ENCODE measurements at places on chromosomes 1 and 21.
A peak's percentile ranks its signal among the peaks of the same experiment; 100 is the strongest.

DNA sequence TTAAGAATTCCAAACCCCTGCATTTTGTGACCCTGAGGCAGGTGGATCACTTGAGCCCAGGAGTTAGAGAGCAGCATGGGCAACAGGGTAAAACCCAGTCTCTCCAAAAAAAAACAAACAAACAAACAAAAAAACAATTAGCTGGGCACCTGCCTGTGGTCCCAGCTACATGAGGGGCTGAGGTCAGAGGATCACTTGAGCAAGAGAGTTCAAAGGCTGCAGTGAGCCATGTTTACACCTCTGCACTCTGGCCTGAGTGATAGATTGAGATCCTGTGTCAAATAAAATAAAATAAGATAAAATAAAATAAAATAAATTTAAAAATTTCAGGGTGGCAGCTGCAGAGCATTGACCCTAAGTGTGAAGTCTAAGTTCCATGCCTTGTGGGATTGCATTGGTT, 16.7 kb upstream of the PTGFR start:
- DNase-seq, result no peak

- peak; percentile 32 for DNase-seq
Observed at GRCh38 chr21:44892536-44893277, 19.2 kb upstream of the PTTG1IP start.

DNA sequence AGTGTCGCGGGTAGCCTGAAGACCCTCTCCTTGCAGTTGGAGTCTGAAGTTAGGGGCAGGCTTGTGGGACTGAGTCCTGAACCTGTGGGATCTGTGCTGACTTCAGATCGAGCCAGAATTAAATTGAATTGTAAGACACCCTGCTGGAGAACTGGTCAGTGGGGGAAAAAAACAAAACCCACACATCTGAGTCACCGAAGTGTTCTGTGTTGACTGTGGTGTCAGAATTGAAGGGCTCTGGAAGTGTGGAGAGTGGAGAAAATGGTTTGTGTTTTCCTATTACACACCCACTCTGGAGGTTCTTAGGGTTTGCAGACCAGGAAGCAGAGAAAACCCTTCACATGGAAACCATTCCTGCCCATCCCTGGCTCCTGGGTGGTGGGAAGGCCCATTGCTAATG, 209.5 kb upstream of the GALNT2 start:
- peak; percentile 4 for DNase-seq

GRCh38 chr21:15211491-15212133, 146.8 kb upstream of the NRIP1 start:
- DNase-seq, result no peak

DNA sequence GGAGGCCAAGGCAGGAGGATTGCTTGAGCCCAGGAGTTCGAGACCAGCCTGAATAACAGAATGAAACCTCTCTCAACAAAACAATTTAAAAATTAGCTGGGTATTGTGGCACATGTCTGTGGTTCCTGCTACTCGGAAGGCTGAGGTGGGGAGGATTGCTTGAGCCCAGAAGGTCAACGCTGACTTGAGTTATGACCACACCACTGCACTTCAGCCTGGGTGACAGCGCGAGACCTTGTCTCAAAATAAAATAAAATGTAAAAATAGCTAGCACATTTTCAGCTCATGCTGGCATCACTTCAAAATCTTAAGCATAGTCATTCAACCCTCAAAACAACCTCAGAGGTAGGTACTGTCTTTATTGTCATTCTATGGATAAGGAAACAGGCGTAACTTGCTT, 6.4 kb downstream of the JAK1 start:
- no peak for DNase-seq

DNA sequence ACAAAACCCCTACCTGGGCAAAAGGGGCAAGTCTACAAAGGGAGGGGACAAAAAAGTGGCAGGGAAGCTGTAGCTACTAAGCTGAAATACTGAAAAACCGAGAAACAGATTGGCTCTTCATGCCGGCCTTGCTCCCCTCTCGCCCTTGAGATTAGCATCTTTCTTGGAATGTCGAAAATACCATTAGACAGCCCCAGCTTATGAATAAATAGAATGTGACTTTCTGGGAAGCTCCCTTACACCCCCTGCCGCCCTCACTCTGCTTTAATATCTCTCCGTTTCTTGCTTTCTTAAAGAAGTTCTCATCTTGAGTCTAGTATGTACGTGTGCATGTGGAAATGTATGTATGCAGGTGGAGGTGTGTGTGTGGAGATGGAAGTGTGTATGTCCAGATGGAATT, 14.1 kb downstream of the TRAF3IP3 start:
- peak; percentile 76 for DNase-seq

DNA sequence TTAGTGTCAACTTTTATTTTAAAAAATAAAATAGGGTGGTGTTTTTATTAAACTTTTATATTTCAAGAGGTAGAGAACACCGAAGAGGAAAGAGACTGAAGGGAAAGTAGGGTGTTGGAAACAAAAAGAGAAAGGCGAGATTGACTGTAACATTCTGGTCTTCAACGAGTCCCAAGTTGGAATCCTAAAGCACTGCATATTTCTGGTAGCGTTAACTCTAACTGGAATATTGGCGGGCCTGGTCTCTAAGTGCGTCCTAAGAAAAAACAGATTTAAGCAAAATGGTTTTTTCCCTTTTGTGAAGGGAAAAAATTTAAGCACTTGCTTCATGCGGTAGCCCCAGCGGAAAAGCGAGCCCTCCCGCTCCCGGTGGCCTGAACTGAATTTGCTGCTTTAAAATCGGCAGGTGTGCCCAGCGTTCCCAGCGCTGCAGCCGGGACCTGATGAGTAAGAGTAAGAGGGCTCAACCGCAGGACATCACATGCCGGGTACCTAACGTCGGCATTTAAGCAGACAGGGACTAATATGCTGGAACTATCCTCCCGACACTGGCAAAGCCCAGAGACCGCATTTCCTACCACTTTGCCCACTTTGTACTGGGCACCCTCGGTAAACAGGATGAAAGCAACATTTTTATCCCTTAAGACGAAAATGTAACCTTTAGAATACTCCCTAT, 30.5 kb upstream of the NFIA start:
- no peak for DNase-seq

- DNase-seq, result no peak
Observed at GRCh38 chr1:164910671-164911070, 351.7 kb downstream of the PBX1 start.

DNA sequence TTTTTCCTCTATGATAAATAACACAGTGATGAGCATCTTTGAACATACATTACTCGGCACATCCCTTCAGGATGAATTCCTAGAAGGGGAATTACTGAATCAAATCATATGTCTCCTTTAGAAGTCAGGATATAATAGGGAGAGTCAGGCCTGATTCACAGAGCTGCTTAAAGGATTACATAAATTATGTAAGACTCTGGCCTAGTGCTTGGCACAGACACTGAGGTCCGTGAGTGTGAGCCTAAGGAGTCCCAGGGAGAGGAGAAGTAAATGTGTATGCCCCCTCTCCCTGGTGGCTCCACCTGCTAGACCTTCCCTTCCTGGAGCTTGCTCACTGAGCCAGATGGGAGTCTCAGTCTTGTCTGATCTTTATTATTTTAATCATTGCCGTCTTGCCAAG, 8.6 kb upstream of the FOXE3 start:
- DNase-seq, result no peak

- DNase-seq, result no peak
Observed at GRCh38 chr1:110321045-110321444, 18.1 kb upstream of the RBM15 start.

DNA sequence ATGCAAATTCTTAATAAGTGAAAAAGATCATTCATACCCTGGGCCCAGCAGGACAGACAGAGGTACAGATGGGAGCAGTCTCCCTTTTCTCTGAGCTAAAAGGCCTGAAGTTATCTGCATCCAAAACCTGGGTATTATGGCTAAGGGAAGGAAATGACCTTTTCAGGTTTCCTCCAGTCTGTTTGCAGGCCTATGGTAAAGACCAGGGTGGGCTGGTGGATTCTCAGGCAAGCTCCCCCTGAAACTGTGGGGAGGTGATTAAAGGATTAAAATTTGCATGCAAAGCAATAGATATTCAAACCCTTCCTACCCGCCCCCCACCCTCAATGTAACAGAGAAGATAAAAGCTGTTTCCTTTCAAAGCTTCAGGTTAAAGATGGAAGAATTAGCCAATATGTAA, 471.8 kb upstream of the RUNX1 start:
- DNase-seq, result no peak

- peak; percentile 41 for DNase-seq
Observed at GRCh38 chr1:31572323-31573104, 3.8 kb upstream of the TINAGL1 start.

DNA sequence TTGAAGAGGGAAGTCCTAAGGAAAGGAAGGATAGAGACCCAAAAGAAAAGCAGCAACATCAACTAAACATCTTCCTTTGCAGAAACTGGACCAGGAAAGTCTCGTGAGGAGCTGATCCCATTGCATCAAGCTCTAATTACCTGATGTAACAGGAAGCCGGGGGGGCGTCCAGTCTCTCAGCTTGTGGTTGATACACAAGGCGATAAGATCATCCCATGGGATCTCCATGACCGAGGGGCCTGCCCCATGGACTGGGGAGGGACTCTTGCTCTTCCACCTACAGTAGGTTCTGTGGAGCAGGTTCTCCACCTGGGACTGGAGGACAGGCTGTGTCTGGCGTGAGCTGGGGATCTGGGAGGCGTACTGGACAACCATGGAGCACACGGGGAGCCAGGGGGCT, 14.8 kb upstream of the LSS start:
- no peak for DNase-seq

DNA sequence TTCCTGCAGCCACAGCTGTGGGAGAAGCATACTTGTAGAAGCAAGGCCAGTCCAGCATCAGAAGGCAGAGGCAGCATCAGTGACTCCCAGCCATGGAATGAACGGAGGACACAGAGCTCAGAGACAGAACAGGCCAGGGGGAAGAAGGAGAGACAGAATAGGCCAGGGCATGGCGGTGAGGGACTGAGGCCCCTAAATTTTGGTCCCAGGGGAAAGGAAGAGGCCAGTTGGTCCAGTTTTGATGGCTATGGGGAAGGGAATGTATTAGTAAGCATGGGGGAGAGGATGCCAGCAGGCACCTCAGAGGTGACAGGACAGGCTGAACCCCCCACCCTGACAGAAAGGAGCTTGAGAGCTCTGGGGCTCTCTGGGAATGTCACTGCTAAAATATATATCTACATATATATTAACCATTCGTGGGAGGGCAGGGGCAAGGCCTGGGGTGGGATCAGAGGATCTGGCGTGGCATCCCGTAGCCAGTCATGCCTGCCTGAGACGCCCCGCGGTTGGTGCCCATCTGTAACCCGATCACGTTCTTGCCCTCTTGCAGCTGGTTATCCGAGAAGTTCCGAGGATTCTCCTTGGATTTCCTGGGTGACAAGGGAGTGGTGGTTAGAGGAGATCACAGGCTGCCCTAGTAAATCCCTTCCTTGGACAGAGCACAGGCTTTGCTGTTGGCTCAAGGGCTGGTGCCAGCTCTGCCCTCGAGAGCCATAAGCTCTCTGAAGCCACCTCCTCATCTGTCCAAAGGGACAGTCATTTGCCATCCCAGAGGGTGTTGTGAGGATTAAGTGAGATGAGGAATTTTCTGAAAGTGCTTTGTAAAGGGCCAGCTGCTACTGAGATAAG, 6.7 kb downstream of the TAGLN2 start:
- DNase-seq, result peak; percentile 62

DNA sequence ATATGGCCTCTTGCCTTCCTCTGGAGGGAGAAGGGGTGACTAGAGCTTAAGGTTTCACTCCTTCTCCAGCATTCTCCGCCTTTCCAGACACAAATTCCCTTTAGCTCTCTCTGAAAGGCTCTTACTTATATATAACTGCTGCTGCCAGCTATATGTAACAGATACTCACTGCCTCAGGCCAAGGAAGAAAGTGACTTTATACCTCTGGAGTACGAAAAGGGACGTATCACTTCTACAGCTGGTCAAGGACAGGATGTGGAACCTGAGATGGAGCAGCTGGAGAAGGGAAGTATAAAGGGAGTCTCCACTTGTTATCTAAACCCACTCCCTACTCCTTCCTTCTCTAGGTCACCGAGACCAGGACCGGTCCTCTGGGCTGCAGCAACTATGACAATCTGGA, 102.4 kb downstream of the BRINP2 start:
- DNase-seq, result no peak

- no peak for DNase-seq
Observed at GRCh38 chr21:32015461-32016139, 142.8 kb downstream of the HUNK start.

DNA sequence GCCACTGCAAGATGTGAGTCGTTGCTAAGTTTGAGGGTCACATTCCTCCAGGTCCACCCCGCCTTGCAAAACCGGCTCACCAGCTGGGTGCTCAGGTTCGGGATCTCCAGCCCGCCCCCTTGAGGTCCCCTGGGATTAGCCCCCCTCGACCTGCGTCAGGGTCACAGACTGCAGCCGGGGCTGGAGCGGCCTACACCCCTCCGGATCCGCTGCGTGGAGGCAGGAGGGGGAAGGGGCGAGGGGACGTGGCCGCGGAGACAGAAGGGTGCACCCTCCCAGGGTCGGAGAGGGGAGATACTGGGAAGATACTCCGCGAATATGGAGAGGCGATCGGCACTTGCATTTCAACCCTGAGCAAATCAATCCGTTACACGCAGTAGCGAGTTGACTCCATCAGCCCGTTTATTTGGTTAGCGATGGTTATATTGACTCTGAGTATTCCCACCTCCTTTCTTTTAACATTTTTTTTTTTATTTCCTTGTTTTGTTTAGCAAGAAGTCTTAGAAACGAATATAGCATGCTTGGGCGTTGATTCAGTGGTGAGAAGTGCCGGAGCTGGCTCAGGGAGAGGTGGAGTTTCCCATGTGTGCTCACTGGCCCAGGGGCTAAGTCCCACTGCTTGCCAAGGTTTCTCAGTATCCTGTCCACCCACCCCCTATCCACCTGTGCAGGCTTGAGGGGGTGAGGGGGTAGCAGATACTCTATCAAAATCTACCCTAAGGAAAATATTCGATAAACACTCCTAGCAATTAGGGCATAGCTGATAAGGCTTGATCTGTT, 997 bp downstream of the IFNAR2 start:
- peak; percentile 51 for DNase-seq

DNA sequence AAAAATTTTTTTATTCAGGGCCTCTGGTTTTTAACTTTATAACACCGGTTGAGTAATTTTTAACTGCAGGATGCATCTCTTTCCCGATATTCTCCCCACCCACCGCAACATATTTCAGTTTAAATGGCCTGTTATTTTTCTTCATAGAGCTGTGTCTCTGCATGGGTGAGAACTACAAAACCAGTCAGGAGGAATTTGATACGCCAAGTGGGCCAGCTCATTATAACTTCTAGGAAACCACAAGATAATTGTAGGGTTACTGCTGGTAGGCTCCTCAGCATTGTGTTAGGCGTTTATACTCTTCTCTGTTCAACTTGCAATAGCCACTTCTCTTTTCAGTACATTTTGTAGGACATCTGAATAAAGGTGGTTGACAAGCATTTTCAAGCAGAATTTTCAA, 169.7 kb downstream of the PBX1 start:
- peak; percentile 36 for DNase-seq

DNA sequence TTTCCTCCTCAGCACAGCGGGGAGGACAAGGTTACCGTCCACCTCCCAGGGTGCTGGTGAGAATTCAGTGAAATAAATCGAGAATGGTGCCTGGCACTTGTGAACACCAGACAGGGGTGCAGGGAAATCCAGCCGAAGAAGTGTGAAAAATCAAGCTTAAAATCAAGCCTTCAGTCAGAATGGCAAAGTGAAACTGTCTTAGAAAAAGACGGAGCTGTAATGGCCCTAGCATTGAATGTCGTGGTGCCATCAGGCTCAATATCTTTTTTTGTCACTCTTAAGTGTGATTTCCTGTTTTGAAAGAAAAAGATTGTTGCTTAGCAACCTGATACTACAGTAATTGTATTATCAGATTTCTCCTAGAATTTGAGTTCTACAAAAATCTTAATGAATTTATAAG, 22.1 kb downstream of the EDARADD start:
- DNase-seq, result no peak
